ENCODE measurements at places on chromosomes 3 and 15.

GRCh38 chr15:91100814-91101607 lies 954 bp downstream of the SV2B start:
- no peaks in the 10 kb centered on the region for H3K4me1 ChIP-seq
- no peak for DNase-seq
- no peaks in the 10 kb centered on the region for H3K36me3 ChIP-seq
- no peak overlapping the region for H3K27ac ChIP-seq

DNA sequence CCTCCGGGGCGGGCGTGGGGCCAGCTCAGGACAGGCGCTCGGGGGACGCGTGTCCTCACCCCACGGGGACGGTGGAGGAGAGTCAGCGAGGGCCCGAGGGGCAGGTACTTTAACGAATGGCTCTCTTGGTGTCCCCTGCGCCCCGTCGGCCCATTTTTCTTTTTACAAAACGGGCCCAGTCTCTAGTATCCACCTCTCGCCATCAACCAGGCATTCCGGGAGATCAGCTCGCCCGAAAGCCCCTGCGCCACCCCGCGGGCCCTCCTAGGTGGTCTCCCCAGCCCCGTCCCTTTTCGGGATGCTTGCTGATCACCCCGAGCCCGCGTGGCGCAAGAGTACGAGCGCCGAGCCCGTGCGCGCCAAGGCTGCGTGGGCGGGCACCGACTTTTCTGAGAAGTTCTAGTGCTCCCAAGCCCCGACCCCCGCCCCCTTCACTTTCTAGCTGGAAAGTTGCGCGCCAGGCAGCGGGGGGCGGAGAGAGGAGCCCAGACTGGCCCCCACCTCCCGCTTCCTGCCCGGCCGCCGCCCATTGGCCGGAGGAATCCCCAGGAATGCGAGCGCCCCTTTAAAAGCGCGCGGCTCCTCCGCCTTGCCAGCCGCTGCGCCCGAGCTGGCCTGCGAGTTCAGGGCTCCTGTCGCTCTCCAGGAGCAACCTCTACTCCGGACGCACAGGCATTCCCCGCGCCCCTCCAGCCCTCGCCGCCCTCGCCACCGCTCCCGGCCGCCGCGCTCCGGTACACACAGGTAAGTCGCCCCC lies at the start of gene THBS1:
Gene THBS1 (plus strand): TSS at position 595 of the 757 bp plus-strand sequence. CDS start 779 bp downstream, outside the sequence.
- H3K27ac ChIP-seq = peak within 1 kb of the TSS; percentile 90
- no peaks in the 10 kb centered on the region for H3K27me3 ChIP-seq
- peaks cover 38% of the 10 kb centered on the region for H3K36me3 ChIP-seq

DNA sequence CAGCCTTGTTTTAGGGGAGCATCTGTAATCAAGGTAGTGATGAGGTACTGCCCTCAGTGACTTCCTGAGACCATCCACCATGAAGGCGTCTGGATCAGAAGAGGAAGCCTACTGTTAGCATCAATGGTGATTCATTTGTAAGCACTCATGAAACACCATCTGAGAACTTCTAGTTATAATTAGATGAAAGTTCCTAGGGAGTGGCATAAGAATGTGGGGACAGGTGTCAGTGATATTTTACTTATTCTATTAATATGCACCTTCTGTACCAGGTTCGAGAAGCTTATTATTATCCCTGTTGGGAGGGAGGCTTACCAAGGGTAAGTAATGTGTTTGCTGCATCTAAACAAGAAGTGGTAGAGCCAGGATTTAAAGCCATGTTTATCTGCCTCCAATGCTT lies 295.8 kb upstream of the TBL1XR1 start:
- no peak overlapping the region for H3K27ac ChIP-seq
- no peak overlapping the region for H3K4me3 ChIP-seq
- H3K4me1 ChIP-seq = peaks cover 1% of the 10 kb centered on the region
- no peak for DNase-seq
- no peaks in the 10 kb centered on the region for H3K27me3 ChIP-seq

DNA sequence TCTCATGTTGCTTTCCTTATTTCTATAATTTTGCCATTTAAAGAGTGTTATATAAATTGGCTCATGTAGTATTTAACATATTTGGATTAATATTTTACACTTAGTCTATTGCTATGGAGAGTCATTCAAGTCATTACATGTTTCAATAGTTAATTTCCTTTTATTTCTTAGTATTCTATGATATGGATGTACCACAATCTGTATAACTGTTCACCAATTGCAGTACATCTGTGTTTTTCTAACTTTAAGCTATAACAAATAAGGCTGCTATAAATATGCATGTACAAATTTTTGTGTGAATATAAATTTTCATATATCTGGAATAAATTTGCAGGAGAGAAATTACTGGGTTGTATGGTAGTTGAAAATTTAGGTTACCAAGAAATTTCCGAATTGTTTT lies 993.4 kb downstream of the NAALADL2 start:
- no peaks in the 10 kb centered on the region for H3K4me1 ChIP-seq
- no peaks in the 10 kb centered on the region for H3K27me3 ChIP-seq
- DNase-seq = no peak
- no peak overlapping the region for H3K27ac ChIP-seq
- no peaks in the 10 kb centered on the region for H3K36me3 ChIP-seq

- H3K27ac ChIP-seq = no peak overlapping the region
- H3K27me3 ChIP-seq = no peaks in the 10 kb centered on the region
- H3K36me3 ChIP-seq = no peaks in the 10 kb centered on the region
Measured at GRCh38 chr3:69547461-69547880, 161.6 kb upstream of the FRMD4B start.

- no peaks in the 10 kb centered on the region for H3K4me1 ChIP-seq
- no peak overlapping the region for H3K27ac ChIP-seq
- no peak overlapping the region for H3K4me3 ChIP-seq
- no peaks in the 10 kb centered on the region for H3K27me3 ChIP-seq
- no peaks in the 10 kb centered on the region for H3K36me3 ChIP-seq
- no peak for DNase-seq
Measured at GRCh38 chr15:51163843-51164242, 69.1 kb upstream of the TNFAIP8L3 start.

DNA sequence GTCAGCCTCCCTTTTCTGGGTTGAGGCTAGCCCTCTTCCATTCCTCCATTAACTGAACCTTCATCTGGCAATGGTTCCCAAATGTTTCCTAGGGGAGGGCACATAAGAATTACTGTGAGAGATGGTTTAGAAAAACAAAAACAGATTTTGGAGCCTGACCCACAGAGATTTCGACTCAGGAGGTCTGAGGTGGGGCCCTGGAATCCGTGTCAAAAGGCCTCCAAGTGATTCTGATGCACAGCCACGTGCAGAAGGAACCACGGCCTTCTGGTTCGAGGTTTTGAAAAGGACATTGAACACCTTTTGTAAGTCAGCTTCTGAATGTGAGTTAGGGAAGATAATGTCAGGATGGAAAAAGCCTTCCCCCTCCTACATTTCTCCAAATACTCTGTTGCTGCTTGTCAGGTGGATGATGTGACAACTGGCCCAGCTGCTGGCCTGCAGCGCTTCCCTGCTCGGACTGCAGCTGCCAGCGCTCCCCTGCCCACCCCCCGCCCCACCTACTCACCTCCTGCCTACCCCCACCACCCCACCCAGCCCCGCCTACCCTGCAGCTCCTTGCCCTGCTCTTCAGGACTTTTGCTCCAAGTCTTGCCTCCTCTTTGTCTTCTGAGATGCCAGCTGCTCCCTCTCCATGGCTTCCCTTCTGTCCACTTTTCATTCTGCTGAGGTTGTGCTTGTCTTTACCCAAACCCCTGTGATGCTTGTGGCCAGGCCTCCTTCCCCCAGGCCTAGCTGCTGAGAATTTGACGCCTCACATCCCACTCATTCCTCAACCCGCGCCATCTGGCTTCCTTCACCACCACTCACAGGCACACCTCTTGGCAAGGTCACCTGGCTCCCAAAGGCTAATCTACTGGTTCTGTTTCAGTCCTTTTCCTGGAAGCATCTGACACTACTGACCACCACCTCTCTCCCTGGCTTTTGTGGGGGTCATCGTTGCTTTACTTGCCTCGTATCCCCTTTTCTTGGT lies 6.6 kb downstream of the EHD4 start:
- no peak overlapping the region for H3K4me3 ChIP-seq
- no peaks in the 10 kb centered on the region for H3K36me3 ChIP-seq
- no peak overlapping the region for H3K27ac ChIP-seq
- no peak for DNase-seq
- no peaks in the 10 kb centered on the region for H3K27me3 ChIP-seq

- no peak overlapping the region for H3K27ac ChIP-seq
- no peak for DNase-seq
- H3K4me1 ChIP-seq = no peaks in the 10 kb centered on the region
- no peaks in the 10 kb centered on the region for H3K27me3 ChIP-seq
- no peaks in the 10 kb centered on the region for H3K36me3 ChIP-seq
- H3K4me3 ChIP-seq = no peak overlapping the region
Measured at GRCh38 chr3:146896711-146897110, 291.6 kb upstream of the PLSCR5 start.

GRCh38 chr3:185691622-185692021 lies 105.5 kb downstream of the SENP2 start:
- H3K36me3 ChIP-seq = peaks cover 30% of the 10 kb centered on the region
- H3K27ac ChIP-seq = no peak overlapping the region
- H3K4me3 ChIP-seq = no peak overlapping the region
- DNase-seq = no peak
- H3K27me3 ChIP-seq = no peaks in the 10 kb centered on the region
- no peaks in the 10 kb centered on the region for H3K4me1 ChIP-seq

- no peak for DNase-seq
- no peak overlapping the region for H3K27ac ChIP-seq
- no peaks in the 10 kb centered on the region for H3K4me1 ChIP-seq
- H3K36me3 ChIP-seq = no peaks in the 10 kb centered on the region
Measured at GRCh38 chr3:171108066-171108465, 81.5 kb upstream of the SLC2A2 start.
